ENCODE measurements at places on chromosomes 6 and 20. TPM values are rescaled to one million over a fixed set of nuclear protein-coding genes. Genes with fewer than 3 reads are reported as not detected.

DNA sequence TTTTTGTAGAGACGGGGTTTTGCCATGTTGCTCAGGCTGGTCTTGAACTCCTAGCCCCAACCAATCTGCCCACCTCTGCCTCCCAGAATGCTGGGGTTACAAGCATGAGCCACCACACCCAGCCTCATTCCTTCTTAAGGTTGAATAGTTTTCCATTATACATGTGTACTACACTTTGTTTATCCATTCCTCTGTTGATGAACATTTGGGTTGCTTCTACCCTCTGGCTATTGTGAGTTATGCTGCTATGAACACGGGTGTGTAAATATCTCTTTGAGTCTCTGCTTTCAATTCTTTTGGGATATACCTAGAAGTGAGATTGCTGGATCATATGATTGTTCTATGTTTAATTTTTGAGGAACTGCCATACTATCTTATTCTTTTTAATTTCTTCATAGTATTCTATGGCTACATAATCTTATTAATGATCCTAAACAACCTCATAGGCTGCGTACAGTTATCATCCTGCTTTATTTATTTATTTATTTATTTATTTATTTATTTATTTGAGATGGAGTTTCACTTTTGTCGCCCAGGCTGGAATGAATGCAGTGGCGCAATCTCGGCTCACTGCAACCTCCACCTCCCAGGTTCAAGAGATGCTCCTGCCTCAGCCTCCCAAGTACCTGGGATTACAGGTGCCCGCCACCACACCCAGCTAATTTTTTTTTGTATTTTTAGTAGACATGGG lies 49.2 kb upstream of the TLDC2 start:
- H3K36me3 ChIP-seq = peaks cover 54% of the 10 kb centered on the region
- H3K27ac ChIP-seq = no peak overlapping the region
- H3K27me3 ChIP-seq = no peaks in the 10 kb centered on the region
- no peak for DNase-seq
- peaks cover 68% of the 10 kb centered on the region for H3K4me1 ChIP-seq

- H3K36me3 ChIP-seq = no peaks in the 10 kb centered on the region
- peaks cover 24% of the 10 kb centered on the region for H3K4me1 ChIP-seq
- H3K27ac ChIP-seq = peak overlapping the region; percentile 44
- H3K27me3 ChIP-seq = peaks cover 3% of the 10 kb centered on the region
Observed at GRCh38 chr6:14211562-14211942, 94.0 kb downstream of the CD83 start.

DNA sequence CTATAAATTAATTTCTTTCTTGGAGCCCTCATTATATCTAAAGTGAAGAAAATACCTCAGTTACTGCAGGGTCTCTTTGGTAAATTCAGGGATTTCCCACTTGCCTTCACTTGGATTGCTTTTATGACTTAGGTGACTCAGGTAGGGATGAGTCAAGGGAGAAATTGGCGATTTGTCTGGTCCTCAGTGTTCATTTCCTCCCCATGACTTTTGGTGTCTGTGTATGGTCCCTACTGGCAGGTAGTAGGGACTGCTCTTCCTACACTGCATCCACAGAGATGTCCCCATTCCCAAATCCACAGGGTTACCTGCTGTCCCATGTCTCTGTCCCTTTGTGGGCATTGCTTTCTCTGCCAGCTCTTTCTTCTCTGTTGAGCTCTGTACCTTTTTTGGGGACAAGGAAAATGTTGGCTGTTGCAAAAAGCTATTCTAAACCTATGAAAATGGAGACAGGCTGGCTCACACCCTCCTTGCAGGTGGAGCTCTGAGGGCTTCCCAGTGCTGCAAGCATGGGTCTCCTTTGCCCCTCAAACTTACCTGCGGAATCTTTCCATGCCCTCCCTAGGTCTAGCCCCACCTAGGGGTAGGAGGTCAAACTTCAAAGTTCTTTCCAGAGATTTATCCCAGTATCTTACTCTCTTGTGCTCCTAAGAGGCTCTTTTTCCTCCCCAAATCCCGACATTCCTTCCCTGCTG lies 211.9 kb downstream of the ZNF217 start:
- no peak overlapping the region for H3K27ac ChIP-seq
- no peak for DNase-seq
- H3K4me3 ChIP-seq = no peak overlapping the region
- H3K27me3 ChIP-seq = no peaks in the 10 kb centered on the region
- peaks cover 22% of the 10 kb centered on the region for H3K4me1 ChIP-seq
- H3K36me3 ChIP-seq = no peaks in the 10 kb centered on the region

GRCh38 chr20:6074145-6074561 lies 20.3 kb upstream of the LRRN4 start:
- H3K27ac ChIP-seq = no peak overlapping the region
- no peak for DNase-seq
- H3K36me3 ChIP-seq = no peaks in the 10 kb centered on the region

GRCh38 chr20:10509376-10509775 lies 74.3 kb downstream of the SLX4IP start:
- H3K36me3 ChIP-seq = no peaks in the 10 kb centered on the region
- no peak for DNase-seq
- no peaks in the 10 kb centered on the region for H3K27me3 ChIP-seq

The MDFI gene
- 155 TPM for total RNA-seq

The SLC17A9 gene
- 0.69 TPM for total RNA-seq

The GPR6 gene
- 0.22 TPM for total RNA-seq

The AKAP12 gene
- 213 TPM for total RNA-seq

The ASF1A gene
- total RNA-seq = 40.4 TPM

DNA sequence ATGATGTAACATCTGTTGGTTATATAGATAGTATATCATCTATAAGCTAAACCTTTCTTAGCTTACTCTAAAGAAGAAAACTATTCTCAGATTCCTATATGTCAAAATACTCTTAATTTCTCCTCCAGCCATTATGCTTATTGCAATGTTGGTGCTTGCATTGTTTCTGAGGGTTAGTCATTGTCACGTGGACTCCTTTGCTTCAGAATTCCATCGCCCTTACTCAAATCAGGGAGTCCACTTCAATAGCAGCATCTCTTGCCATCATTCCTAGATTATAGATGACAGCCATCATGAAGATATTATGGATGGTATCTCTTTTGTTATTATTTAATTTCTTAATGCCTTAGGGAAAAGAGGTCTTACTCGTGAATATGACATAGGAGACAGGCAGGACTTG lies 776.1 kb downstream of the TENT5A start:
- no peak overlapping the region for H3K4me3 ChIP-seq
- no peak for DNase-seq
- H3K4me1 ChIP-seq = no peaks in the 10 kb centered on the region
- H3K27ac ChIP-seq = no peak overlapping the region

The APCDD1L gene
- 0.20 TPM for total RNA-seq

The DAAM2 gene
- total RNA-seq = 79.5 TPM

Measured in spinal cord (tissue), 10 donors.